ENCODE measurements at places on chromosomes 16 and 17. TPM values are rescaled to one million over a fixed set of nuclear protein-coding genes. Genes with fewer than 3 reads are reported as not detected.

OMG gene
- 0.28 TPM for polyA plus RNA-seq

C1QTNF1 gene
- 7.2 TPM for polyA plus RNA-seq

UNC13D gene
- polyA plus RNA-seq: 22.4 TPM

CNGB1 gene
- 0.04 TPM for polyA plus RNA-seq

ZNF423 gene
- polyA plus RNA-seq: 0.53 TPM

ACSM3 gene
- polyA plus RNA-seq: 6.3 TPM

GGA2 gene
- polyA plus RNA-seq: 12.6 TPM

PSME3IP1 gene
- 50.4 TPM for polyA plus RNA-seq

NAGS gene
- polyA plus RNA-seq: 0.67 TPM

BEAN1 gene
- 0.73 TPM for polyA plus RNA-seq

KRT9 gene
- polyA plus RNA-seq: 0.12 TPM

HOXB5 gene
- polyA plus RNA-seq: 0.09 TPM

CDRT15 gene
- not detected for polyA plus RNA-seq

POLR3K gene
- polyA plus RNA-seq: 11.4 TPM

CPNE2 gene
- 24.5 TPM for polyA plus RNA-seq

KRTAP3-2 gene
- 1.8 TPM for polyA plus RNA-seq

MAPT gene
- 4.5 TPM for polyA plus RNA-seq

Measured in esophagus (tissue), 2 donors.